ENCODE measurements at places on chromosomes 3 and 15. TPM values are rescaled to one million over a fixed set of nuclear protein-coding genes. Genes with fewer than 3 reads are reported as not detected.

STARD5 gene
- polyA plus RNA-seq, result 4.8 TPM

SLC27A2 gene
- 66.1 TPM for polyA plus RNA-seq

- no peak for DNase-seq
Measured at GRCh38 chr15:90680371-90680935, 36.7 kb upstream of the BLM start.

GRCh38 chr3:154584974-154585373 lies 155.0 kb upstream of the GPR149 start:
- no peak for DNase-seq

DNA sequence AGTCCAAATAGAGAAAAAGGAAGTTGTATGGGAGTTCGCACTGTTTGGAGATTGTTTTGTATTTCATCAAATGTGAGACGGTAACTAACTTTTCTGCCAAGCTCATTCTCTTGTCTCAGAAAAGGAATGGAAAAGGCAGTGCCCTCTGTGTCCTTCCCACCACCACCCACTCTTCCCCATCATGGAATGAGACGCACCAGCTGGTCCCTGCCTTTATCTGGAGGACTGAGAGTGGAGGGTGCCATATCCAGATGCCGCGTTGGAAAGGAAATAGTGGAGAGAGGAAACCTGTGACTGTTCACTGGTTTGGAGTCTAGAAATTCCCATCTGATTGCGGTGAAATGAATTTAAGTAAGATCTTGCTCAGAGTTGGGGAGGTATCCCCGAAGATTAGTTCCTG lies 3.7 kb upstream of the CCK start:
- no peak for DNase-seq

- no peak for DNase-seq
Measured at GRCh38 chr15:57611123-57611522, 19.4 kb downstream of the MYZAP start.

GRCh38 chr3:152314677-152315353 lies 46.1 kb downstream of the MBNL1 start:
- no peak for DNase-seq

GRCh38 chr15:98724048-98724447 lies 75.7 kb downstream of the IGF1R start:
- no peak for DNase-seq

GRCh38 chr3:60588806-60589205 lies 662.4 kb downstream of the FHIT start:
- DNase-seq, result no peak

DNAH12 gene
- 0.97 TPM for polyA plus RNA-seq

DNA sequence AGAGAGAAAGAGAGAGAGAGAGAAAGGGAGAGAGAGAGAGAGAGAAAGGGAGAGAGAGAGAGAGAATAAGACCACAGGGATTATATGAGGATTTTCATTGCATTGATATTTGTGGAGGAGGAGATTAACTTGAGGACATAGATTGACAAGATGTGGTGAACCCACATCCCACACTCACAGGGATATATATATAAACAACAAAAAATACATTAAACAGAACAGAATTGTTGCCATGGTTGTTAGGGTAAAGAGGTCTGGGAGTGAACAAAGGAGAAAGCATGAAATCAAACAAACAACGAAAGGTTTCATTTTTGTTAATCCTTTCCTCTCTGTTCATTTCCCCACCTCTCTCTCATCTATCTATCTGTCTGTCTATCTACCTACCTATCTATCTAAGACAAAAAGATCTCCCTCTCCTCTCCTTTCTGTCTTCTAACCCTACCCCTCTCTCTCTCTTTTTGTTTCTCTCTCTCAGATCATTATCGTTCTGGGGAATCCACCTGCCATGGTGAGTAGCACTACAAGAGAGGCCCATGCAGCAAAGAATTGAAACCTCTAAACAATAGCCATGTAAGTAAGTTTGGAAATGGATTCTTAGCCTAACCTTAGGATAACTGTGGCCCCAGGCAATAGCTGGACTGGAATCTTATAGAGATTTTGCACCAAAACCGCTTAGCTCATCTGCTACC lies 280.9 kb downstream of the RAP2B start:
- no peak for DNase-seq

- no peak for DNase-seq
Measured at GRCh38 chr3:47553407-47553806, 25.3 kb downstream of the CSPG5 start.

DNA sequence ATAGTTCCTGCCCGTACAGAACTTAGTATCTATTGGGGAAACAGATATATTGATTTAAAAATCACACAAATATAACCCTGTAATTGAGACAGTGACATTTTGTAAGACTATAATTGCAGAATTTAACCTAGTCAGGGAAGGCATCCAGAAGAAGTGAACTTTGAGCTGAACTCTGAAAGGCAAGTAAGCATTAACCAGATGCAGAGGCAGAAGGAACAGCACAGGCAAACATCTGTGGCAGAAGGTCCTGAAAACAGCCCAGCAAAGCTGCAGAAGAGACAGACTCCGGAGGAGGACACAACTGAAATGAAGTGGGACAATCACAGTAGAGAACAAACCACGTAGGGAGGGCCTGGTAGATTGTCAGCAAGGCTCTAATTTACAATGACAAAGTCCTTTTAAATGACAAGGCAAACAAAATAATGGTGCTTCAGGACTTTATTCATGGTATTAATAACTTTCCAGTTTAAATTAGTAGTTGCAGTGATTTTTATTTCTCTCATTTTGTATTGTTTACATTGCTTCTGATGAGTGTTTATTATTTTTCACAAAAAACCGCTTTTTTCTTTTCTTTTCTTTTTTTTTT lies 14.5 kb downstream of the BCL2A1 start:
- DNase-seq, result no peak

DNA sequence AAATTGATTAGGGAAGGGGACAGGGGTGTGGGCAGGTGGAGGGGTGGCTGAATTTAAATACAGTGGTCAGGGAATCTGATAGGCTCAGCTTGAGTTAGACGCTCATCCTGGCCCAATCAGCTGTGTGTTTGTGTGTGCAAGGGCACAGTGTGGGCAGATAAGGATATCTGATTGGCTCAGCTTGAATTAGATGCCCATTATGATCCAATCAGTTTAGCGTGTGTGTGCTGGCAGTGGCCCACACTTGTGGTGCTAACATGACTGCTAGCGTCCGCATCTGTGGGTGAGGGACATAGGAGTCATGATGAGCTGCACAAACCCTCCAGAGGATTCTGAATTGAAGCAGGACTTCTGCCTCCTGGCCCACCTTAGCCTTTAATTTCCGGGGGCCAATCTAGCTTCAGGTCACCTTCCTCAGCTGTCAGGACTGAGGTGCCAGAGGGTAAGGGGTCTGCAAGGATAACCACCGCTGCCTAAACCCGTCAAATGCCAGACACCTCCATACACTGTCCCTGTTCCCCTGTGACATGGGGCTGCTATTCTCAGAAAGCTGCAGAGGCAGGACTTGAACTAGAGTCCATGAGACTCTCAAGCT lies 97.3 kb downstream of the CORO2B start:
- DNase-seq, result no peak

EOMES gene
- 0.13 TPM for polyA plus RNA-seq

PLSCR4 gene
- 20.0 TPM for polyA plus RNA-seq

DNA sequence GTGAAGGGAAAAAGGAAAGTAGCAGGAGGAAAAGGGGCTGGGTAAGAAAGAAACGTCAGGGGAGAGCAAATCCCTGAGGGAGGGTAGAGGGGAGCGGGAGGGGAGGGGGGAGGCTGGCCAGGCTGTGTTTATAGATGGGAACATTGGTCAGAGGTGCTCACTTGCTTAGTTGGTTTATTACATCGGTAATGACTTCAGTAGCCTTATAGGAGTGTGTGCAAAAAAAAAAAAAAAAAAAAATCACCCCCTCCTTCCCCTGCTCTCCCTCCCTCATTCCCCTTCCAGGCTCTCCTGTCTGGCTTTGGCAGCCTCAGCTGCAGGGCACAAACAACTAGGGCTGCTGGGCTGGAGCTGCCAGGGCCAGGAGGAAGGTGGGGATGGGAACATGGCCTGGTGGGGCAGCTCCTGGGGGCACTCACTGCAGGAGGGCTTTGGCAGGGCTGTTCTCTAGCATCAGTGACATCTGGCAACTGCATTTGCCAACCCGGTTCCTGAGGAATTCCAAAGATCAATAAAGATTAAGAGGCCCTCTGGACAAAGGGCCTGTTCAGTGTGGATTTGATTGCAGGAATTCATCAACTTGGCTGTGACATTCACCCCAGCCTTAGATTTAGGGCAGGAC lies 334.5 kb upstream of the FRG2C start:
- DNase-seq, result no peak

DNA sequence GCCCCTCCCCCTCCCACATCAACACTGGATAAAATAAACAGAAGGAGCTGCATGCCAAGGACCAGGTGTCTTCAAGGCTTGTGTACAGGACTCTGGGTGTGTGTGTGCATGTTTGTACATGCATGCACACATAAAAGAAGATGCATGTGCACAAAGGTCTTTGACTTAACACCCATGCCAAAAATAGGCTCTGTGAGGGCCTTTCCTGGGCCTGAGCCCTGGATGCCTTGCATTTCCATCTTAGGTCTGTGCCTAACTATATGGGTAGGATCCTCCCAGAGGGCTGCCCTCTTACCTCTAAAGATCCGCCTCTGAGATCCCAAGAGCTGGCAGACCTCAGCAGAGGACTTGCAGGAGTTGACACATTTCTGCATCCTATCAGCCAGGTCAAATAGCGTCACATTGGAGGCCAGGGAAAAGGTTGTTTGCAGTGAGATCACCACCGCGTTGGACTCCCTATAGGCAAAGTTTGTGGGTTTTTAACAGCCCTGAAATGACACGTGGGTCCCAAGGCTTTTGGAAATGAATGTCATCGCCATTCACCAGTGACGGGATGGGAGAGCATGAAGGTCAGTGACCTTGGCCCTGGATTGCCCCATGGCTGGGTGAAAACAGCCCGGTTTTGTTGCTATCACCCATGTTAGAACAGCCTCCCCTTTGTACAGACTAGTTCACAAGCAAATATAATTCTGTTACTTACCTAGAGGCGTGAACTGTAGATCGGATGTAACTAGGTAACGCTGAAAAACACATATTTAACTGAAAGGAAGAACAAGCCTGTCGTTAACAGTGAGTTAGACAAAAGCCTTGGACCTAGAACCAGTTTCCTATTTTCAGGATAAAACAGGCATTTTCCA lies 54.0 kb downstream of the HEG1 start:
- DNase-seq, result no peak

DNA sequence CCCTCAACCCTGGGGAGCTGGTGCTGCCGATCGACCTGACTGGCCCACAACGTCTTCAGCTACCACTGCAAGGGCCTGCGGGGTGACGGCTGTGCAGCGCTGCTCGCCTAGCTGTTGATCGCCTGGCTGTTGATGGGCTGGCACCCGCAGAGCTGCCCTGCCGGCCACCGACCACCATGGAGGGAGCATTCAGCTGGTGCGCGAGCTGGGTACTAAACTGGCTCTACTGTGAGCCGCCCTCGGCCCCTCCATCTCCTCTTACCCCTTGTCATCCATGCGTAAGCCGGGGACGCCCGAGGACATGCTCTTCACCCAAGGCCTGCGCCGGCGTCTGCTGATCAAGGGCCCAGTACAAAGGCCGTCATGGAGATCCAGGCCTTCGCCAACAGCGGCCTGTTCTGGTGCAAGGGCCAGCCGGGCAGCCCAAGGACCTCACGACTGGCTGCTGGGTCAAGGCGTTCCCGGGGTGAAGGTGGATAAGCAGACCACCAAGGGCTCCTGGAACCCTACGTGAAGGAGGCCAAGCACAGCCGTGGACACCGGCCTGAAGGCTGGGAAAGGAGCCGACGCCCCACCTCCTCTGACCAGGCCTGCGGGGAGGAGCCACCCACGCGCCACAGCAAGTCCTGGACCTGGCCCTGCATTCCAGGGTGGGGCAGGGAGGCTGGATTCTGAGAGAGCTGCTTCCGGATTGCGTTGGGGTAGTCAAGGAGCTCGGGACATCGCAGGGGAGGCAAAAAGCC lies 46.9 kb downstream of the SFMBT1 start:
- no peak for DNase-seq

GRCh38 chr3:139182598-139182997 lies 137.9 kb upstream of the PRR23C start:
- DNase-seq, result no peak
